ENCODE measurements at places on chromosomes 1 and 21. TPM values are rescaled to one million over a fixed set of nuclear protein-coding genes. Genes with fewer than 3 reads are reported as not detected.
A peak's percentile ranks its signal among the peaks of the same experiment; 100 is the strongest.

The FCGR2B gene
- total RNA-seq: 2.8 TPM

The EPHB2 gene
- 13.6 TPM for total RNA-seq

The WNT3A gene
- total RNA-seq: 0.39 TPM

The ABCG1 gene
- 19.2 TPM for total RNA-seq

The SLAMF1 gene
- 0.20 TPM for total RNA-seq

The IFFO2 gene
- total RNA-seq: 39.2 TPM

DNA sequence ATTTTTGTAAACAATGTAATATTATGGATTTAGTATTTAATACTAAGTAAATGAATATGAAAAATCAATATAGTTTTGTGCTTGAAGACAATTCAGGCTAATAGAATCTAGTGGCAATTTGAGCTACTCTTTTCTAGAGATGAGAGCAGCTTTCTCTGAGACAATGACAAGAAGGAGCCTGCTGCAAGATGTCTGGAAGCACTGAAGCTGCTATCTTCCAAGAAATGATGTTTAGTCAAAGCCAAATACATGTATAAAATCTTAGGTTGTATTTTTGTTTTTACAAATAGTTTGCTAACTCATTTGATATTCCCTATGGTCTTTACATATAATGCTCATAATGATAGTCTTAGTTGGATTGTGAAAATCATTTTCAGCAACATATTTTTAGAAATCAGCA is 103.9 kb upstream of the COL24A1 start:
- peak; percentile 10 for DNase-seq

DNA sequence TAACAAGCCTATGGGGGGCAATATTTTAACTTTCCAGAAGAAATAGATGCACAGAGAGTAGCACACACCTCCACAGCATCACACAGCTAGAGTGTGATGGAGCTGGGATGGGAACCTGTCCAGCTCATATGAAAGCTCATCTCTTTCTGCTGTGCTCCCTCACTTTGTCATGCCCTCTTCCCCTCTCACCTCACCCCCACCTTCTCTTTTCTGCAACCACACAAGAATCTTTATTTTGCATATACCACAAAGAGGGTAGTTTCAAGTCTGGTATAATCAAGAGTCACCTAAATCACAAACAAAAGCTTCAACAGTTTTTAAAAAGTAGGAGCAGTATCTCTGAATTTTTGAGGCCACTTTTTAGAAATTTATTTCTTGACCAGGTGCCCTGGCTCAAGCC is 22.6 kb downstream of the FOXD2 start:
- DNase-seq: no peak

- DNase-seq: no peak
Measured at GRCh38 chr1:214101828-214102227, 114.1 kb downstream of the PROX1 start.

- no peak for DNase-seq
Measured at GRCh38 chr1:246691622-246692495, 32.4 kb upstream of the SCCPDH start.
